Hematopoietic multipotent progenitor cell treated with erythropoietin and hydrocortisone succinate and interleukin-3 and kit ligand, for 15 days (in vitro differentiated cells): ENCODE measurements at places on chromosomes 4 and X.

GRCh38 chr4:121034017-121034416, 38.3 kb downstream of the NDNF start:
- no peak for DNase-seq

DNA sequence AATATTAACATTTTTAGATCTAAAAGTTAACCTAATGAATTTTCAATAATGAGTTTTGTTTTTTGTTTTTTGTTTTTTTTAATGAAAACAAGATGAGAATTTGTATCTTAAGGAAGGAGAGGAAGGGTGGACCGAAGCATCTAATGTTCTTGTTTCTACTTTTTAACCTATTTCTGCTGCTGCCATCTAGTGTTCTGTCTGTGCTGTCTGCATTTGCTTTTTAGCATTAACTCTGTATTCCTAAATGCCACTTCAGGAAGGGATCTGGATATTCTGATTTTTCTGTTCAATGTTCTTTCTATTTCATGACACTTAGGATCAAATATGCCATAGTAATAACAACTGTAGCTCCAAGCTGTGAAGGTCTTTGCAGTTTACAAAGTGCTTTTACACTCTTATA, 161.7 kb downstream of the BRWD3 start:
- no peak for DNase-seq

- DNase-seq, result no peak
Observed at GRCh38 chrX:79169484-79169883, 25.0 kb downstream of the GPR174 start.

DNA sequence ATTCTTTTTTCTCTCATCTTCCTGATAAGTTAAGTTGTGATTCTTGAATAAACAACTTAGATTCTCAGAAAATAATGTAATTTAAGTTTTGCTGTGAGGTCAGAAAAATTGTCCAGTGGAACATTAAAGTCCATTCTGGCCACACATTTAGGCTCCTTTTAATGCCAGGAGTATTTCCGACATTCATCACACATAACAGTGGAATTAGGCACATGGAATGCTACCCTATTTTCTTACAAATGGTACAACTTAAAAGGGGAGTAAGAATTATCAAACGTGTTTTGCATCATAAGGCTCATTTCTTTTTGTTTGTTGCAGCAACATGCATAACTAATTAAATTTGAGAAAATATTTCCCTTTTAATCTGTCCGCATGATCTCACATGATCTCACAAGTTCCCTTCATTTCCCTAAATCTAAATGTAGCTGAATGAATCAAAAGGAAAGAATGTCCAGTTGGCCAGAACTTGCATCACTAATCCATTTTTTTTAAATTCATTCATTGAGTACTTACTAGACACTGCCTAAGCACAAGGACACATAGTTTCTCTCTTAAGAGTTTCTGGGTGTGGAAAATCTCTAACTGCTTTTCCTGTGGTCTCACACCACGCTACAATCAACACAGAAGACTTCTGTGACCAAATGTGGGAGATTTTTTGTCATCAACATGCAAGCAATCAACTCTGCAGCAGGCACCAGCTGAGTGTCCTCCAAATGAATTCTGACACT, 22.0 kb downstream of the SPARCL1 start:
- no peak for DNase-seq

- no peak for DNase-seq
Observed at GRCh38 chrX:39012621-39013111, 211.4 kb downstream of the MID1IP1 start.

- no peak for DNase-seq
Observed at GRCh38 chr4:109185548-109185947, 116.9 kb downstream of the COL25A1 start.

- DNase-seq, result no peak
Observed at GRCh38 chr4:95085124-95085833, 327.5 kb downstream of the BMPR1B start.

DNA sequence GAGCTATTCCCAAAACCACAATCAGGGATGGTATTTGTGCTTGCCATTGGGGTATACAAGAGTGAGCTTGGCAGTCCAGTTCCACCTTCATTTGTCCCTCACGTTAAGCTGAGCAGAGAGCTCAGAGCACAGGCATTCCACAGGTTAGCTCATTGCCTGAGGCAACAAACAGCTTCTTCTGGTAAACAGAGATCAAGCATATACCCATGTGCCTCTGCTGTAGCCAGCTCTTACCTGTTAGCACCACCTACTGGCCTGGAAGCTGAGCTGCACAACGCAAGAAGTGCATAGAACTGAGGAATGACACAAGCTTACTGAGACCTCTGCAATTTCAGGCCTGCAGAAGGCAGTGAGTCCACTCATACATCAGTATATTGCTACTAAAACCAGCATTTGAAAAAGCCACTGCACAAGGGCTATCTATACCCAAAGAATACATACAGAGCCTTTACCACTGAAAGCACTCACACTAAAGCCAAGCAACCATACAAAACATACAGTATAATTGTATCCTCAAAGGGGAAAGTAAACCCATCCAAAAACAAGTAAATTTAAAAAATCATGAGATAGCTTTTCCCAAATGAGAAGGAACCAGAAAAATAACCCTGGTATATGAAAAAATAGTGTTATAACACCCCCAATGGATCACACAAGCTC, 258.3 kb upstream of the GABRA2 start:
- no peak for DNase-seq

DNA sequence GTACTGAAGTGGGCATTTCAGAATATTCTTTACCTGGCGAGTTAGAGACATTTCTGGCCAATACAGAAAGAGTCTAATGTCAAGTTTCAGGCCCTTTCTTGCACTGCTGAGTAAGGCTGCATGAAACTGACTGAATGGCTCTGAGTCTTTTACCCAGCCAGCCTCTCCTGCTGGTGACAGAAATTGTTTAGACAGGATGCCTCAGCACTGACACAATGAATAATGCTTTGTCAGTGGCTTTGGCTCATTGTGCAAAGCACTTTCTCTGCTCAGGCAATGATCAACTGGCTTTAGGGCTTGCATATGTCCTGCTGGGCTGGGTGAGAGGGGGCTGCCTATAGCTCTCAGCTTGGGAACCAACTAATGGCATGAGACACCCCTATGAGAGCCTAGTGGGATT, 45.5 kb downstream of the CLNK start:
- no peak for DNase-seq

- no peak for DNase-seq
Observed at GRCh38 chr4:99759988-99760387, 56.6 kb upstream of the DAPP1 start.

GRCh38 chr4:172035562-172035961, 222.4 kb downstream of the GALNTL6 start:
- no peak for DNase-seq

GRCh38 chr4:3667258-3667657, 98.9 kb upstream of the ADRA2C start:
- DNase-seq, result no peak

GRCh38 chr4:55183926-55184599, 58.7 kb upstream of the KDR start:
- DNase-seq, result no peak

DNA sequence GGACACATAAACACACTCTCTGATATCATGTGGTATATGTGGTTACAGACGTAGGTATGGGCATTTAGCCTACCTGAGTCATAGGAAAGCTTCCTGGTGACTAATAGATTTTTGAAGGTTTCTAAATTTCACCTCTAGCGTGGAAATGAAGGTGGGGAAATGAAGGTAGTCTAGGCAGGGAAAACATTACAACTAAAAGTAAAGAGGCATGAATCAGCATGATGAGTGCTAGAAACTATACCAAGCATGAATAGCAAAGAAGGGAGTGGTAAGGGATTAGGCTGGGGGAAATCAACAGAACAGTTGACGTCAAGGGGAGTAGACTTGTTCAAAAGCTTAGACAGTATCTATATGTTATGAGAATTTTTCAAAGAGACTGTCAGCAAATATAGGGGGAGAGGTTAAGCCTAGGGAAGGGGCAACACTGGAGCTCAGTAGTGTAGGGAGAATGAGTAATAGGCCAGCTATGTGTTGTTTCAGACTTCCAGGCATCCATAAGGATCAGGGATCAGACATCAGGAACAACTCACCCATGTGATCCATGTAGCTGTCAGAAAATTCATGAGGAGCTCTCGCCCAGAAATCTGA, 279.3 kb upstream of the DIPK2B start:
- no peak for DNase-seq

- no peak for DNase-seq
Observed at GRCh38 chrX:56783450-56783831, 54.4 kb downstream of the NBDY start.

GRCh38 chrX:130902446-130902782, 595 bp downstream of the ENOX2 start:
- no peak for DNase-seq
